ENCODE measurements at places on chromosomes 6 and 20.

DNA sequence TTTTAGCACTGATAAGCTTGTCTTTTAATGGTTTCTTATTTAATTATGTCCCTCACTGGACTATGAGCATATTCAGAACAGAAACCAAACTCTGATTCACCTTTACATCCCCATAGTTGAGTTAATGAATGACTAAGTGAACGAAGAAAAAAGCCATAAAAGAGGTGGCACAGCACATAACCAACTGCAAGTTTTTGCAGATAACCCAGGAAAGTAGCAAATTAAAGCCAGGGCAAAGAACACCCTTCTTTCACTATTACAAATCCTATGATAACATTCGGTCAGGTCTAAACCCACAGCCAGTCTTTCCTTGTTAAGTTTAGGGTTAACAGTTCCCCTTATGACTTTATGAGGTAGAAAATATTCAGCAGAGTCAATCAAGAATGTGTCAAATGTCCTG lies 102.7 kb downstream of the RIN2 start:
- DNase-seq = no peak

GRCh38 chr6:13302751-13303667 lies 25.3 kb downstream of the TBC1D7 start:
- DNase-seq = peak; percentile 42

DNA sequence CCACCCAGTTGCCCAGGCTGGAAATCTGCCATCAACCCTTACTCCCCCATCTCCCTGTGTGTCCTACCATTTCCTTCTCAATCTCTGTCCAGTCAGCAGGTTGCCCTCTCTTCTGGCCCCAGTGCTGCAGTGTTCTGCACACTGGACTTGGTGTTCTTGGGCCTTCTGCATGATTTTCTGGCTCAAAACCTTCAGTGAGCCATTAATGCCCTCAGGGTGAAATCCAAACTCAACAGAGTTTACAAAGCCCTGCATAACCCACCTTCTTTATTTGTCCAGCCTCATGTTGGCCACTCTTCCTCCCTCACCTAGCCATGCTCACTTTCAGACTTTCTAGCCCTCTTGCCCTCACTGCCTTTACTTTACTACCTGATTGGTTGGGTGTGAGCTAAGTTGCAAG lies 5.0 kb upstream of the GSTA3 start:
- DNase-seq = no peak

DNA sequence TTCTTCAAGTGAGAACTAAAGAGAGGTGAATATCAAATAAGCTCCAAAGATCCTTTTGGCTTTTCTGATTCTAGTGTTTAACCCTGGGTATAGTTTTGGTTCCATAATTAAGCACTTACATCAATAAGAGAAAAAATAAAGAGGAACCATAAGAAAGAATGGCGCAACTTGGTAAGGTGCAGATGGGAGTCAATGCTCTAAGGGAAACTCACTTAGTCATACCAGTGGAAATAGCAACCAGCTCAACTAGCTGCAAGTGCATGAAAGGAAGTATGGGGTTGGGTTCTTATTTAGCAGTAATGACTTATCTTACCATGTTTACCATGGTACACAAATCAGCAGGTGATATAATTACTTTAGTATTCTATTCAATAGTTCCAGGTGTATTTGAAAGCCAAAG lies 296.5 kb upstream of the RUNX2 start:
- no peak for DNase-seq

GRCh38 chr6:147434516-147434915 lies 74.0 kb upstream of the SAMD5 start:
- no peak for DNase-seq

- no peak for DNase-seq
Measured at GRCh38 chr6:5341845-5342244, 80.5 kb downstream of the FARS2 start.

DNA sequence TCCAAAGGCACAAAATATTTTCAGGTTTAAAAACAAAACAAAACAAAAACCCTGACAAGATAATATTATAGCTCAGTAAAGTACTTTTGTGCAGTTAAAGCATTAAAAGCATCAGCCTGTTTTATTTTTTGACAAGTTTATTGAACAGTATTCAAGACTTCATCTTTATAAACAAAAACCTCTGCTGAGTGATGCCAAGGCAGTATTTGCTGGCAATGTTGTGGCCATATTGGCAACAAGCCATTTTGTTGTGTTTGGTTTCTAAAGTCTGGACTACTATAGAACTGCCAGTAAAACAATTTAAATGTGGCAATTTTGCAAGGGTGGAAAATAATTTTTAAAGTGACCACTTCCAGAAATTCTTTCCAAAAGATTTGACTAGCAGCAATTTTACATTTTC lies 15.9 kb downstream of the CPNE1 start:
- no peak for DNase-seq

DNA sequence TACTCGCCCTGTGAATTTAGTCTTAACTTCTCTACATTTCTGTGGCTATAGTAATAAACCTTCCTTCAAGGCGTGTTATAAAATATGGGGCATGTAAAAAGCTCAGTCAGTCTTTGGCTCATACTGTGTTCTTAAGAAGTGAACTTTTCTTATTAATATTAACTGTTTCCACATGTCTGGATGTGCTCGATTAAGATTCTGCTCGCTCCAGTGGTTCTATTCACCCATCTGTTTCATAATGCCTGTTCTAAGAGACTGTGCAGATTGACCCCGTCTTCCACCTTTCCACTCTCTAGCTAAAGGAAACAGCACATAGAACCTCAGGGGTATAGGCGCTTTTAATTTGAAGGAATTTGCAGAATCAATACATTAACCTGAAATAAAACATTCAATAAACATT lies 99.9 kb downstream of the L3MBTL3 start:
- no peak for DNase-seq

DNA sequence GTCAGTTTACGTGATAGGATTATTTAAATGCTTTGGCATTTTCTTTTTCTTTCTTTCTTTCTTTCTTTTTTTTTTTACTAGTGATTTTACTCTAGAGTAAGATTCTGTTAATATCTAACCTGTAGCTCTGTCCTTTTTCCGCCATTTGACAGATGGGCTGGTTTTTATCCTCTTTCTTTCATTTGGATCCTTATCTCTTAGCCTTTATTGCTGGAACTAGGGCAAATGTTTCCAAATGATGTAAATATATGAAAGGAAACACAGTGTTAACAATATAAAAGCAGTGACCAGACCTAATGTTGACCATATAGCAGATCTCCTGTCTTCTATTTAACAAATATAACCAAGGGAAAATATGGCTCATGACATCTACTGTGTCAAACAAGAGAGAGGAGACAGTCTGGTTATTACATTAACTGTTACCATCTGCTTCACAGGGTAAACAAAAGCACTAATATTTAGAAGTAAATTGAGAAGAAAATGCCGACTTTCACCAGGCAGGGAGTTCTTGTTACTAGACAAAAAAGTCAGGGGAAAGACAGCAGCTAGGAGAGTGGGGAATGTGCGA lies 59.8 kb upstream of the GCLC start:
- DNase-seq = no peak

DNA sequence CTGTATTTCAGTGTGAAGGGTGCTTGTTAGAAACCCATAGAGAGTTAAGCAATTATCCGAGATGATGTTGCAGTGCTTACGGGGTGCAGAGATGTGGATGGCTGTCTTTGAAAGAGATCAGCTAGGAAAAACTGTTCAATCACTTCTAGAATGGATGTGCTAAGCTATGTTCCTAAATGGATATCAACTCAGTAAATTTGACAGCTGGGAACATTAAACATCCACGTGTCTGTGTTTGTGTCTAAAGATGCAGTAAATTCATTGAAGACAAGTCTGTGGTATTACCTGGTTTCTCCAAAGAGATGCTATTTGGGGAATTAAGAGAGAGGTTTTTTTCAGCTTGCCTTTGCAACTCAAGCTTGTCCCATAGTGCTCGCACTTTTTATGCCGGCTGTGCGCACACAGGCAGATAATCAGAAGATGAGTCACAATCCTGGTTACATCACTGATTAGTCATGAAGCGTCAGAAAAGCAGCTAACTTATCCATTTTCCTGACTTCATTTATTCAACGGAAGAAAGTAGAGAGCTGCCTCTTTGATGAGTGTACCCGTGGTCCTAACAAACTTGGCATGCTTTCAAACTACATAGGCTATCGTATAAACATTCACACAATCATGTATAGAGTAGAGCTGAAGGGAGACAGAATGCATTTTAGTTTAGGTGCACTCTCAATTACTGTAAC lies 691.7 kb upstream of the SLC35B3 start:
- no peak for DNase-seq

DNA sequence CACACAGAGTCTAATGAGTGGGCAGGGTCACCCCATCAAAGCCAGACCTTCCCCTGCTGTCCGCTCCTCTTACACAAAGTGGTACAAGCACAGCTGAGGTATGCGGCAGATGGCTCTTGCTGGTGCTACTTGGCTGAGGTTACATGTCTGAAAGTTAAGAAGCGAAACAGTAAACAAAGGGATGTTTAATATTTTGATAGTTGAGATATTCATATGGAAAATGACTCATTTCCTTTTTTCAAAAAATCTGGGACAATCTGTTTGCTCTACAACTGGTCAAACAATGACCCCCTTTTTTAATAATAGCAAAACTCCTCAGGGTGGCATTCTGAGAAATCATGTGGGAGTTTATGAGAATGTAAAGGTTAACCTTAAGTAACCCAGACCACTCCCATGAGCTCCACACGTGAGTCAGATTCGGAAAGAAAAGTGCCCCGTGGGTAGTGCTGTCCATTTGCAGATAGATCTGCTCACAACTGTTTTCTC lies 245.3 kb downstream of the TBXT start:
- no peak for DNase-seq

- no peak for DNase-seq
Measured at GRCh38 chr6:27040244-27041042, 207.1 kb upstream of the PRSS16 start.

DNA sequence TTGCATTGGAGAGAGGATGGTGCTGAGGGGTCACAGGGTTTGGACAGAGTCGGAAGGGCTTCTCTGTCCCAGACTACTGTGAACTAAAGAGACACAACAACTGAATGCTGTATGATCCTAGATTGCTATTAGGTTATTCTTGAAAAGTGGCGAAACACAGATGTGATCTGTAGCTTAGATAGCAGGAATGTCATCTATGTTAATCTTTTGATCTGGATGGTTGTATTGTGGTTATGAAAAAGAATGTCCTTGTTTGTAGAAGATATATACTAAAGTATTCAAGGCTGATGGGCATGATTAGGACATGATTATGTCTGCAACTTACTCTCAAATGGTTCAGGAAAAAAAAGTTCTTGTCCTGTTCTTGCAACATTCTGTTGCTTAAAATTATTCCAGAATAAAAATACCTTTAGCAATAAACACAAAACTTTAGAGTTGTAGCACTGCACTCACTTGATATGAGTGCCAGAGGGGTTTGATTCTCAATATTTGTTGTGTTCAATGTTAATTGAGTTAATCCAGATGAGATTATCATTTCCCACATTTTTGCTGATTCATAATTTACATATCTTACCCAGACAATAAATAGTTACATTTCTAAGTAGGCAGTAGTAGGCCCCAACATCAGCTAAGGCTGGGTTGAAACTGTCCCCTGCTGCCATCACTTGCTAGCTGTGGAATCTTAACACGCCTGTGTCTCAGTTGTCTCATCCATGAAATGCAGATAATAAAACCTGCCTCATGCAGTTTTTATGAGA lies 645.2 kb downstream of the KIF16B start:
- DNase-seq = no peak

GRCh38 chr20:25222461-25223178 lies 25.3 kb upstream of the PYGB start:
- DNase-seq = no peak

Measured in C1 segment of cervical spinal cord (tissue), 14 donors.